CD4-positive, alpha-beta T cell treated with Interleukin-10 for 1 hour (primary cell): ENCODE measurements at places on chromosomes 5 and 9.

DNA sequence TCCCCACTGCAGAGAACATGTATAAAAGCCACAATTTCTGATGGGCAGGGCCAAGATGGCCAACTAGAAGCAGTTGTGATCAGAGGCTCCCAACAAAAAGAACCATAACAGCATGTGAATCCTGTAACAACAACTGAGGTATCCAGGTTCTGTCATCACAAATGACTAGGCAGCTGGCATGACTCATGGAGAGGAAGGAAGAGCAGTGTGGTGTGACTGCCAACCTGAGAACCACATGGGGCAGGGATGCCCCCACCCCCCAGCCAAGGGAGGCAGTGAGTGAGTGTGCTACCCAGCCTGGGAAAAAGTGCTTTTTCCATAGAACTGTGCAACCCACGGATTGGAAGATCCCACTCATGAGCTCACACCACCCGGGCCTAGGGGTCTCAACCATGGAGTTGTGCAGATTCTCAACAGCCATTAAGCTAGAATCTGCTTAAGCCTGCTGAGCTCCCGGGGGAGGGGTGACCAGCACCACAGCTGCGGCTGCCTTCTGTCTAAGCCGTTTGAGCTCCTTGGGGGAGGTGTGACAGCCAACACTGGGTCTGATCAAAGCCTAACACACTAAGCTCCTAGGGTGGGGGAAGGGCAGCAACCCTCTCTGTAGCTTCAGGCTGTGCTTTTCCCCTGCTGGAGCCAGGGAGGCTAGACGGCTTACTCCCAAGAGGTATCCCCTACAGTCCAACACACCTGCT, 80.1 kb upstream of the DMAC1 start:
- DNase-seq, result no peak

DNA sequence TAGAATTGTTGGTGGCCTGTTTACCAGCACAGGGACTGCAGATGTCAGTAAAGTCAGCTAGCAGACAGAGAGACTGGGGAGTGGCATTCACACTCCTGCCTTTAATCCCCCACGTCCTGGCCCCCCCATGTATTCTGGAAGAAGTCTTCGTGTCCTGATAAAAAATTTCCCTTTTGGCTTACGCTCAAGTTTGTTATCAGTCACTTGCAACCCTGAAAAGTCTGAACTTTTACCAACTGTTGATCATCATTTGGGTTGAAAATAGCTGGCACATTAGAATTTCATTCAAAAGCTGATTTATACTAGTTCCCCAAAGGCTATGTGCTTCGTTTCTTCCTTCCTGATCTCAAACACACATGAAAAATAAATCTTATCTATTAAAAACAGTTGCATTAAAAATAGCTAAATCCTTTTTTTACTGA, 5.8 kb upstream of the CRHBP start:
- DNase-seq, result no peak

GRCh38 chr5:34976347-34976746, 47.0 kb downstream of the DNAJC21 start:
- DNase-seq, result no peak

DNA sequence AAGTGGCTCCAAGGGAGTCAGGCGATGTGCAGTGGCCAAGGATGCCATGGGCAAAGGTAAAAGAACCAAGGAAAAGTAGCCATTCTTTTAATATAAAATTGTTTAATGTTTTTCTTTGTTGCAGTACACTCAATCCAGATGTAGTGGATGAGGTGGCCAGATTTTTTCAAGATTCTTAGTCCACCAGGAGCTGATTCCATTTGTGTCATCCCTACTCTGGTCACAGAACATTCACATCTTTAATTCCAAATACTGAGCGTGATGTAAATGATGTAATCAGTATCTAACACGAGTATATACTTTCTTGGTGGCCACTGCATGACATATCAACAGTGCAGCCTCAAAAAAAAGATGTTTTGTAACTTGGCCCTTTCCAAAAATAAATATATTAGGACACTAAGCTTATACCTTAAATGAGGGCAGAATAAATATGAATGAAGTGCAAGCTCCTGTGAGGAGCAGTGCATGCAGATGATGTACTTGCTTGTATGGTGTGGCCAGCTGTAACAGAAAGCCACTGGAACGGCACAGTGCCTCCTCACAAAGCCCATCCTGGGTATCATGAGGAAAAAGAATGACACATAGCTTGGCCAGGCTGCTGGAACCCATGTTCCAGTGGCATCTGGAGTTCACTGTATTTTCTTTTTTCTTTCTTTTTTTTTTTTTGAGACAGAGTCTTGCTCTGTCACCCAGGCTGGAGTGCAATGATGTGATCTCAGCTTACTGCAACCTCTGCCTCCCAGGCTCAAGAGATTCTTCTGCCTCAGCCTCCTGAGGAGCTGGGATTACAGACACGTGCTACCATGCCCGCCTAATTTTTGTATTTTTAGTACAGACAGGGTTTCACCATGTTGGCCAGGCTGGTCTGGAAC, 6.5 kb upstream of the SPATA24 start:
- no peak for DNase-seq

DNA sequence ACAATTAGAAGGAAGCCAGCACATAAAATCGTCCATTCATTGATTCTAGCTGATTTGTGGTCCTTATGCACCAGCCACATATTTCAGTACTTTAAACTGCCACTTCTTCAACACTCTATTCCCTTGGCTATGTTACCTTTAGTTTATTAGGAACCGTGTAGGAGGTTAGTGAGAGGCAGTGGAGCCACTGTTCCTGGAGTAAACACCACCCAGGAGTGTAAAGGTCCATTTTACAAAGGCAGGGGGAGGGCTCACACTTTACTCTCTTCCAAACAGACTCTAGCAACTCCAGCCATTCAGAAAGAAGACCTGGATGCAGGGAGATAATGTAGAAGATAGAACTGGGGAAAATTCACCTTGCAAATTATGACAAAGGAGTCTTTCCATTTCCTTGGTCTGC, 170.2 kb upstream of the RPS23 start:
- DNase-seq, result no peak

- no peak for DNase-seq
These were observed 13.6 kb upstream of the CCDC180 start for GRCh38 chr9:97293818-97294217.

DNA sequence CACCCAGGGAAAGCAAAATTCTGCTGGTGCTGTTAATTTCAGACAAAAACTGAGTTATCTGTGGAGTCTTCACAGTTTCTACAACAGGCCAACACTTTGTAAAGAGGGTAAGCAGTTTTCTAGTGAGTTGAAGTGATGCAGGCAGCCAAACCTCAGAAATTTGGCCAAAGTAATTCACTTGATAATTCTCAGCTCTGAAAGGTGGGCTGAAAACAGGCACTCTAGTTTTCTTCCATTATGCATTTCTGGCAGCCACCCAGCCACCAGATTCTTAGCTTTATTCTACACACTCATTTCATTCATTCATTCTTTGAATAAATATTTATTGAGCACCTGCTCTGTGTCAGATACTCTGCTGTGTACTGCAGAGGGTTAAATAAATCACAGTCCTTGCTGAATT, 184.2 kb downstream of the RAB3C start:
- no peak for DNase-seq

DNA sequence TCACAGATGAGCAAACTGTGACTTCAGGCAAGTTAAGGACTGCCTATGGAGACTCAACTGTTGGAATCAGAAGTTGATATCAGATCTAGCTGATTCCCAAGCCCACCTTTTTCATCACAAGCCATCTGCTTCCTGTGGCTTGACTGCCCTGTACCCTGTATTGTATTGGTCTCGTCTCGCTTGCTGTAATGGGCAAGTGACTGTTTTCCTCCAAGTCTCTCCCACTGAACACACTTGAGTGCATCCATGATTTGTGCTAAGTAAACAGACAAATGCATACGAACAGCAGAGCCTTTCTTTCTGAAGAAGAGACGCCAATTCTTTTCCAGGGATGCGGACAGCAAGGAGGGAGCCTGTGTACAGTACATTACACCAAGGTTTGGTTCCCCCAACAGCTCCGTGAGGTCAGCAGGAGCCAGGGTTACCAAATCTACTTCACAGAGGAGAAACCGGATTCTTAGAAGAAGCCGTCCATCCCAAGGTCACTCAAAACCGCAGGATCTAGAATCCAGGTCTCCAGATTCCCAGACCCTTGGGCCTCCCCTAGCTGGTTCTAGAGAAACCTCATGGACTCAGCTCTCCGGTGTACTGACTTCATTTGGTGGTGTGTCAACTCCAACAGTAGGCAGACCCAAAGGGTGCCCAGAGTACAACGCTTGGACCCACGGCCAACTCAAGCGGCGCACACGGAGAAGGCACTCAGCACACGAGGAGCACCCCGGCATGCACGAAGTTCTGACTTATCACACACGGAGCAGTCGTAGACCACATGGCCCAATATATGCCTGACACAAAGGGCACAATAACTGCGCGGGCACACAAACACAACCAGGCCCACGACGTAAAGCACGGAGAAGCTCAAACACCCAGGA, 1.1 kb downstream of the BAG1 start:
- DNase-seq, result no peak

GRCh38 chr5:10611290-10611689, 47.4 kb downstream of the ANKRD33B start:
- DNase-seq, result no peak

DNA sequence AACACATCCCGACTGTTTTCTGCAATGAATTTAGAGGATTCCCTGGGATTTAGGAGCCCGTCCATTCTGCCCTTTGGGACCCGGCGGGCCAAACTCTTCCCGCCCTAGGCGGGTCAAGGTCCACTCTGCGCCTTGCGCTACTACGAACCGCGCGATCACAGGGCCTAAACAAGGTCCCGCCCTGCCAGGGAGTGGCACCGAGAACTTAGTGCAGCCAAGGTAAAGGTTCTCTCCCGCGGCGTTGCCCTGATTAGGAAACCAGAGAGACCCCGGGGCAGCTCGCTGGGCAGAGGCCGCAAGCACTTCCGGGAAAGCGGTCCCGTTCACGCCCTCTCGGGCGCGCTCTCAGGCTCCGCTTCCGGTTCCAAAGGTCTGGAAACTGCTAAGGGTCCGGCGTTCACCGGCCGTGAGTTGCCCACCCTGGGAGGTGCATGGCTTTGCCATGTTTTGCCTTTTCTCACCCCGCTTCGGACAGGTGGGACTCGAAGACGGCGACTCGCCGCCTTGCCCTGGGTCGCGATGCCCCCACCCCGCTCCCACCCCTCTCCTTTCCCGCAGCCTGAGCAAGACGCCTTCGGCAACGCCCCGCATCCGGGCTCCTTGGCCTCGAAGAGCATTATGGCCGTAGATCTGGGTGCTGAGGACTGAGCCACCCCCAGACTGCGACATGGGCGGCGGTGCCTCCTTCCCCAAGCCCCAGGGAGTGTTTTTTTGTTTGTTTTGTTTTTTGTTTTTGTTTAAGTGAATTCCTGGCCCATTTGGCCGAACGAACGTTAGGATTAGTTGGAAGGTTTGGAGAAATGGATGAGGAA, 23.4 kb downstream of the HNRNPK start:
- DNase-seq, result peak; percentile 58

DNA sequence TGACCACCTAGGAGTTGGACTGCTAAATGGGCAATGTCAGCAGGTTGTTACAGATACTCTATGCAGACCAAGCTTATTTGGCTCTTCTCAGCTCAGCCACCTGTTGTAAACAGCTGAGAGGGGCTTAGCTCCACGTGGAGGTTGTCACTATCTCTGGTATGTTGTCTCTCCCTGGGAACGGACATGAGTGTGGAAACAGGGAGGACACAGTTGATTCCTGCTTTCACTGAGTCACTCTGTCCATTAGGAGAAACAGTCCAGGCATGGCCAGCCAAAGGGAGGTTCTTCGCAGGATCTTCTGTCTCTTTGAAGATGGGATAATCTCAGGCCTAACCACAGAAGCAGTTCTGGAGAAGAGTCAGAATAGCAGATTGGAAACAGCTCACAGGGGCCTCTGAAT, 121.2 kb downstream of the PALM2AKAP2 start:
- DNase-seq, result no peak

GRCh38 chr9:16132513-16132912, 579.7 kb downstream of the CCDC171 start:
- no peak for DNase-seq

DNA sequence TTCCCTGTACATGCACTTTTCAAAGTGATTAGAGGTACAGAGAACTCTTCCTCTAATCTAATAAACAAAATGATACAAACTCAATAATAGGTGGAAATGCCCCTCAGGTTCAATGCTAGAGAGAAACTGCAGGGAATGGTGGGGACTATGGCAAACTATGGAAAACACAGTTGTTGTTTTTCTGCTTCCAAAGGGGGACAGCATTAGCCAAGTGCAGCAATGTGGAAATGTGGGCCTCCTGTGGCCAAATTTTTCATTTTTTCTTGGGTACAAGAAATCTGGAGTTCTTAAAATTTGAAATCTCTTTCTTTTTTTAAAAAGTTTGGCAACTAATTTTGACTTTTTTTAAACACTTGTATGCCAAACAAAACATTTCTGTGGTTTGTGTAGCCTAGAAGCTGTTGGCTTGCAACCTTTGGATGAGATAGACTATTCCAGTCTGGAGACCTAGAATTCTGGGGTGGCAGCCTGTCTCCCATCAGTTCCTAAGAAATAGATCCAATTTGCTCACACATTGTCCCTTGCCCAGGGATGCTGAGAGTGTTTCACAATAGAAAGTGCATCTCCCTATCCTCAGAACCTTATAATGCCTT, 218.6 kb downstream of the PAPPA start:
- no peak for DNase-seq

DNA sequence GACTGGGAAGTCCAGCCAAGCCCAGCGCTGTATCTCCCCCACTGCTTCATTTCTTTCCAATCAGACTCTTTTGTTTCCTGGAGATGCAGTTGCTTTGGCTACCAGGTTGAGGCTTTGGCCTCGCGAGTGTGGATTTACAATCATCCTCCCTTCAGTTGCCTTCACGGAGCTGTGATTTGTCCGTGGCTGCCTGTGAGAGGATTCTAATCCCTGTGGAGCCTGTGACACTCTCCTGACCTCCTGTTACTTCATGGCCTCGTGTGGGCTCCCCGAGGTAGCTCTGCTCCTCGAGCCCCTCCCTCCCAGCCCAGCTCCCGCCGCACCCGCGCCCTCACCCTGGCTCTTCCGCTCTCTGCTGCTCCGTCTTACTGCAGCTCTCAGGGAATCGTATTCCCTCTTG, 107.2 kb upstream of the STC2 start:
- DNase-seq, result no peak

- DNase-seq, result no peak
These were observed 29.0 kb downstream of the CXXC5 start for GRCh38 chr5:139676951-139677735.

DNA sequence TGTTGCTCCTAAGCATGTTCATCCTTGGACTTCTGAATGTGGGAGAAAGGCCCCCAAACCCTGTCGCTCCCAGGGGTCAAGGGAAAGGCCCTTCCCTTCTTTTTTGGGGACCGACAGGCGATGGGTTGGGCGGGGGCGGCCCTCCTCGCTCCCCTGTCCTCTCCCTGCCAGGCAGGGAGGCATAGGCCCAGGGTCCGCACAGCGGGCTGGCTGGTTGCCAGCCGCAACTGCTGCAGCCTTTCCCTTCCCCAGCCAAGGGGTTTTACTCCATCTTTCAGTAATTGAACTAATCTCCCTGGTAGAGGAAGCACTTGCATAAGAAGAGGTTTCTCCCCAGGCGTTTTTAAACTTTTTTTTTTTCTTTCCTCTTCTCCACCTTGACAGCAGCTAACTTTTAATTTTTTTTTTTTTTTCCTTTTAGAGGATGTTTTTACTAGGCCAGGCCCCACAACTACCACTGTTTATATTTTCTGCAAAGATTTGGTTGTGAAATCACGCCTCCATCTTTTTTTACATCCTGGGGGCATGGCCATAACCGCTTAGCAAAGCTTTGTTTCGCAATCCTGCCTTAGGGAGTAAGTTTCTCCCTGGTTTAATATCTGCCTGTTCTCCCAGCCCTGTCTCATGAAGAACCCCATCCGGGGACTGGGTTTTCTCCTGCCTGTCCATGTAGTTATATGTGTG, 216.9 kb upstream of the ZNF608 start:
- no peak for DNase-seq

- no peak for DNase-seq
These were observed 1537.8 kb upstream of the ACO1 start for GRCh38 chr9:30846651-30847050.
